ENCODE measurements at places on chromosomes 3 and 15.

DNA sequence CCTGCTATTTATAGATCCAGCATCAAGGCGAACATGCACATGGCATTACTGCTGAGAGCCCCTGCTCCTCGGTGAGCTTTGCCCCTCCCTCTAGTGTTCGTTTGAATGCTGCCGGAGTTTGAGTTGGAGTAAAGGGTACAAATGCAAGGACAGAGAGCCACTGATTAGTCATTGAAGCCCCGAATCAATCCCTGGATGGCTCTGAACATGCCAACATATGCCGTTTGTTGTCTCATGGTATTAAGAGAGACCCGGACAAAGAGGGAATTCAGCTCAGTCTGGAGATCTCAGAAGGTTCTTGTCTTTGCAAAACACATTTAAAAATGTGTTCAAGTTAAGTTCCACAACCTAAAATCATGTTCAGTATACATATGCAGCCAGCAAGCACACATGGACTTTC, 789.2 kb upstream of the NR2F2 start:
- no peak for DNase-seq

- DNase-seq: no peak
Observed at GRCh38 chr3:191762323-191762960, 301.5 kb downstream of the PYDC2 start.

DNA sequence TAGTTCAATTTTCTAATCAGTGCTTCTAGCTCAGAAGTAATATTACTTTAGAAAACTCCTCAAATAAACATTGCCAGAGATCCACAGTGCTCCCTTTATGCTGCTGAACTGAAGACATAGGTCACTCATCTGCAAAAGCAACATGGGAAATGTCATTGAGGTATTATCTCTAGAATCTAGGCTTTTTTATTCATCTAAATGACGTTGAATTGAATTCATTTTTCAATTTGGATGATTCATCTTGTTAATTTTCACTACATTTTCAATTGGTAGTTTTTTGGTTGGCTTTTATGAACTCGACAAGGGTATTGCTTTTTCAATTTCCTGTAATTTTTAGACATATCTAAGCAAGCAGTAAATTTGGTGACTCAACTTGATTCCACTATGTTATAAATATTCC, 275.4 kb downstream of the NFKBIZ start:
- DNase-seq: no peak

- no peak for DNase-seq
Observed at GRCh38 chr3:153628591-153628990, 466.6 kb downstream of the RAP2B start.

DNA sequence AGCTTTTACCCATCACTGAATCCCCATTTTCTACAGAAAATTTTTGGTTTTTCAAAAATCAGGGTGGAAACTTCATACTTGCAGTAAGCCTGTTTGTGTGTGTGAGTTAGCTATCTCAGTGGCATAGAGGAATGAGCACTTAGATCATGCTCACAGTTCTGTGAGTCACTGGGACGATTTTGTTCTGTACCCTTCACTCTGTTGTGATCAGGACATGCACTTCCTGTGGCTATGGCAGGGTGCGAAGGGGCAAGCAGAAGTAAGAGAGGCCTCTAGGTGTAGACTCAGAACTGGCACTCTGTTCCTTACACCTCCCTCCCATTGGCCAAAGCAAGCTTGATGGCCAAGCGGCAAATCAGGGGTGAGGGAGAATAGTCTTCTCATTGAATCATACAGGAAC, 11.6 kb downstream of the NIPA2 start:
- DNase-seq: no peak

GRCh38 chr3:101796077-101796680, 17.2 kb downstream of the NXPE3 start:
- no peak for DNase-seq

DNA sequence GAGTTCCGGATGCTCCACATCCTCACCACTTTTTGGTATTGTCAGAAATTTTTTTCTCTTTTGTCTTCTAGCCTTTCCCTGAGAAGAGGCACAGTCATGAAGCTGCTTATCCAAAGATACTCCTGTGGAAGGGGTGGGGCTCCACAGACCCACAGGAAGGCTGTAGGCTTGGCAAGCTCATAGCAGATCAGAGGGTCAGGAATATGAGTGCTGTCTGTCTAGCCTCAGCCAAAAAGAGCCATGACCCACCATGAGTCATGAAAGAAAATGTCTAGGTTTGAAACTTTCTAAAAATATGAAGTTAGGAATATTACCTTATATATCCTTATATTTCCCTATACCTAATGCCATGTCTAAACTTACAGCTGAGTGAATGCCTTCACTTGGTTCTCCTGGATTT, 118.2 kb upstream of the THBS1 start:
- no peak for DNase-seq

- no peak for DNase-seq
Observed at GRCh38 chr15:94272251-94272898, 41.0 kb downstream of the MCTP2 start.

- DNase-seq: no peak
Observed at GRCh38 chr3:179181993-179182551, 33.9 kb downstream of the PIK3CA start.
